ENCODE measurements at places on chromosomes 13 and 19.

- DNase-seq, result peak; percentile 55
Observed at GRCh38 chr13:73835138-73835721, 299.0 kb downstream of the KLF12 start.

DNA sequence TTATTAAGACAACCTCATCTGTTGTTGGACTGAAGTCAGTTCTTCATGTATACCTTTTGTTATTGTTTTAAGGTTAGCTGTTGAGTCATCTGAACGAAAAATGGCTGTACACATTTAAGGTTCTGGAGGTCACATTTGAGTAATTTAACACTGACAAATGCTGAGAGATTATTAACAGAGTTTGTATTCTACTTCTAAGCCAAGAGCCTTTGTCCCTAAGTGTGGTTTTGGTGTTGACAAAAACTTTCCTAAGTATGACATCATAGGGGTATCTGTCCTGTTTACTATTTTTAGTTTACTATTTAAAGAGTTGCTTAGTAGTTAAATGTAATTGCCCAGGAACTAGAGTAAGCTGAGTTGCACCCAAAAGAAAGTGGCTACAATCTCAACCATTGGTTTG, 71.9 kb downstream of the CDK8 start:
- no peak for DNase-seq

DNA sequence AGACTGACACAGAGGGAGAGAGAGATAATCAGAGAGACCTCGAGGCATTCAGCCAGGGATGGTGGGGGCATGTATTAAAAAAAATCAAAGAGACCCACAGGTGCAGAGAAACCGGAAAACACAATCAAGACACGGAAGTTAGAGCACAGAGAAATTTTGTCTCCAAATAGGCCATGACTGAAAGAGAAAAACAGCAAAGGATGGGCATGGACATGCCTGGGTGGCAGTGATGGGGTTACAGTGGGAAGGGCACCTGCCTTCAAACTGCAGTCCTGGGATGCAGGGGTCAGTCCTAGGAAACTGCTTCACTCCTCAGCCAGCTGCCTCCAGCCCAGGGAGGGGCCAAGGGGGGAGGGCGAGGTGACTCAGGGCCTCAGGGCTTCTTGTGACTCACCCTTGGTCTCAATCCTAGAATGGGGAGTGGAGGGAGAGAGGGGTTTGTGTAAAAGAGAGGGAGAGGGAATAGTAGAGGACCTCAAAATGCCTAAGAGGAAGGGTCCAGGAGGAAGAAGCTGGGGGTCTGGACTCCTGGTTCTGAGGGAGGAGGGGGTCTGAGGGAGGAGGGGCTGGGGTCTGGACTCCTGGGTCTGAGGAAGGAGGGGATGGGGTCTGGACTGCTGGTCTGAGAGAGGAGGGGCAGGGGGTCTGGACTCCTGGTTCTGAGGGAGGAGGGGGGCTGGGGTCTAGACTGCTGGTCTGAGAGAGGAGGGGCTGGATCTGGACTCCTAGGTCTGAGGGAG, 3.6 kb upstream of the KCNN4 start:
- DNase-seq, result no peak

DNA sequence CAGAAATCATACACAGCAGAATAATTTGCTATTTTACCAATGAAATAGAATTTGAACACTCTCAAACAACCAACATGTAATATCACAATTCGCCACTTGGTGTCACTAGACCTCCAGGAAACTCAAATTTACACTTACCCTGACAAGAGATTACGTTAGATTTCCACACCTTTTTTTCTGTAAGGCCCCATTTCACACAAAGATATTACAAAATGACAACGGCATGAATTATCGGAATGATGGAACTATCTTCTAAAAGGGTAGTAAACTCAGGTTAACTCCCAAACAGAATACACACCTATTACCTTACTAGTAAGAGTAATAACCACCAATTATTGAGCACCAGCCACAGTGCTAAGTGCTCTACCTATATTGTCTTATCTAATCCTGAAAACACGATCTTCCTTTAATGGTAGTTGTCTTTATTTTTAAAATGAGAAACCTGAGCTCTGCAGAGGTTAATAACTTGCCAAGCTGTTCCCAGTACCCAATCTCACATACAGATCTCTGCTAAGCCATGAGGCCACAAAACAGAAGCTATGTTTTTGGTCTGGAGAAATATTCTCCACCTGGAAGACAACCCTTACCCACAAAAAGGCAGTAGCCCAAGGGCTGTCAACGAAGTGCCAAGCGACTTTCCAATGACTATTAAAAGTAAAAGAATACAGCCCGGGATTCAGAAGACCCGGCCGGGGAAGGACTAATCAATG, 152.4 kb downstream of the DCLK1 start:
- peak; percentile 62 for DNase-seq

- no peak for DNase-seq
Observed at GRCh38 chr13:22173610-22174009, 502.7 kb downstream of the FGF9 start.
